Stimulated activated naive CD8-positive, alpha-beta T cell treated with anti-CD3 and anti-CD28 coated beads, Interleukin-15, Interleukin-2, amounts not matched to agents 100 U/mL and 50 U/mL, for 24 hours (primary cell): ENCODE measurements at places on chromosomes 2 and 18.

GRCh38 chr2:71807581-71808451, 339.8 kb downstream of the CYP26B1 start:
- DNase-seq, result no peak

- DNase-seq, result no peak
Observed at GRCh38 chr18:39801848-39802247, 2153.2 kb upstream of the PIK3C3 start.

DNA sequence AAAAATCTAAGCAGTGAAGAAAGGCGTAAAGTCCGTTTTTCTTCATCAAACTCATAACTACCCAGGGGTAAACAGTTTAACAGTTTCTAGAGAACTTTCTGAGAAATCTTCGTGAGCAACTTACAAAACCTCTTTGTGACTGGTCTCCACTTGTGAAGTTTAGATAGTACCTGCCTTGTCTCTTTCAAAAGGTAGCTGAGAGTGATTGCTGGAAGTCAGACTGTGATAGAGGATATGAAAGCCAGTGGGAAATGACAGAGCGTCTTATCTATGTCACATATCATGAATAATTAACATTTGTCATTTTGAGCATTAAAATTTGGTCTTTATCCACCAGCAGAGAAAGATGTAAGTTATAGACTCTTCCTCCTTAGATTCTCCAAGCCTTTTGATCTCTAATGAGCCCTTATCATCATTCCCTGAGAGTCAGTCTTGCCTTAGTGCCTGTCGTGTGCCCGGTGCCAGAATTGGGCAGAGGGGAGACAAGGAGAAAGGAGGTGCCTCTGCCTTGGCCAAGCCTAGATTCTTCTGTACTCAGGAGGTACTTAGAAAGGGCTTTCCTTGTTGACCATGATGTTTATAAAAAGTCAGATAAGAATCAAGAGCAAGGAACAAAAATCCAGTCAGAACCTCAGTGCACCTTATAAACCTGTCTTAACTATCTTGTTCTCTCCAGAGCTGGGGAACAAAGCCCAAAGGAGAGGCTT, 205.1 kb upstream of the EPAS1 start:
- no peak for DNase-seq

DNA sequence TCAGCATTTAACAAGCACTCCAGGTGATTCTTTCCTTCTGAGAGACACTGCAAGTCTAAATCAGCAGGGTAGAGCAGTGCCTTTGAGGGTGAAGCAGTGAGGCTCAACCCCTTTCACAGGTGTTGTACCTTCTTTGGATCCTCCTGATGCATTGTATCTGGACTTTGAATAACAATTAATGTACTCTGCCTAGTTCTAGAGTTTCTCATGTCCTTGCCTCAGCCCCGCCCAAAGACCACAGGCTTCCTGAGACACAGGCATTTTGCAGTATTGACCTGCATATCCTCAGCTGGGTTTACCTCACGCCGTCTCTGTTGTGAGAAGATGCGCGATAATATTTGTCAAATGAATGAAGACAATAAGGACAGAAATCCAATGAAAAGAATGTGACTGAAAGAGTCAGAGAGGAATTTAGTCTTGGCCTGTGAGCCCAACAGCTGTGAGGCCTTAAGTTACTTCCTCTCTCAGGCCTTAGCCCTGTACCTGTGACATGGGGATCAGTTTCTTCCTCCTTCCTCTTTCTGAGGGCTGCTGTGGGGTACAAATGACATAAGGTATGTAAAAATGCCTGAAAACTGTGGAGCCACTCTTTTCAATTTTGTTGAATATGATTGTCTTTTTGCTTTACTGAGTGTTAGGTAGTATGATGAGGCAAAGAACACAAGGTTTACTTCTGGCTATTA, 43.7 kb downstream of the WIPF1 start:
- DNase-seq, result no peak

- DNase-seq, result no peak
Observed at GRCh38 chr18:47323158-47323557, 71.7 kb upstream of the SKOR2 start.

GRCh38 chr2:13607139-13607538, 890.4 kb downstream of the TRIB2 start:
- DNase-seq, result no peak

- DNase-seq, result no peak
Observed at GRCh38 chr18:6444466-6445228, 29.9 kb upstream of the L3MBTL4 start.

GRCh38 chr2:189191766-189192165, 12.2 kb upstream of the COL5A2 start:
- no peak for DNase-seq

DNA sequence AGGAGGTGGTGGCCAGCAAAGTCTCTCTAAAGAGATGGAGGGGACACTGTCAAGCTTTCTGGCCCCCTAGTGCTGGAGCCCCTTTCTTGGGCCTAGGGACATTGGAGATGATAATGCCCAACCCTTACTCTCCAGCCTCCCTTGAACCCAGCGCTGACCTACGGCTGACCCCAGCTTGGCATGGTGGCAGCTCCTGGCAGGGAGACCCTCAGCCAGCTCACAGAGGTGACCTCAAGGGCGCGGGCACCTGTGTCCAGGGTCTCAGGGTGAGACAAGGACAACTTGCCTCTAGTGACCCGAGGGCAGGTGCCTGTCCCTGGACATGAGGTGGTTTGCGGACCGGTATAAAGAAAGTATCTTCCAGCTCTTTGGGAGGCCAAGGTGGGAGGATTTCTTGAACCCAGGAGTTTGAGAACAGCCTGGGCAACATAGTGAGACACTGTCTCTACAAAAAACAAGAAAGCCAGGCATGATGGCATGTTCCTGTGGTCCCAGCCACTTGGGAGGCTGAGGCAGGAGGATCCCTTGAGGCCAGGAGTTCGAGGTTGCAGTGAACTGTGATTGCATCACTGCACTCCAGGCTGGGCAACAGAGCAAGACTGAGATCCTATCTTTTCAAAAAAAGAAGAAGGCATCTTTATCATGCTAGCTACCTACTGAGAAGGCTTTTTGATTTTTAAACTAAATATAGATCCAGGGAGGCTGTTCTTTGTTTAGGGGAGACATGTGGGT, 3.3 kb upstream of the PER2 start:
- DNase-seq, result no peak

DNA sequence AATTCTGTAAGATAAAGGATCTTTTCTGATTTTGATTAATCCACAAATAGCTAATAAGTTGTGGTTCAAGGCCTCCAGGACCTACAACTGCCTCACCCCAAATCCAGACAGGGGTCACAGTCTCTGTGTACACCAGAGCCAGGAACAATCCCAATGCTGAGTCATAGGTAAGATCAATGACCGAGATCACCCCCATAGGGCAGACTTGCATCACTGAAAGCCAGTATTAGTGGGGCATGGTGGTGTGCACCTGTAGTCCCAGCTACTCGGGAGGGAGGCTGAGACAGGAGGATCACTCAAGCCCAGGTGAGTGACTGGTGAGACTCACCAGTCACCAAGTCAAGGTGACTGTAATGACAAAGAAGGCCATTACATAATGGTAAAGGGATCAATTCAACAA, 12.9 kb downstream of the PARD6G start:
- no peak for DNase-seq

DNA sequence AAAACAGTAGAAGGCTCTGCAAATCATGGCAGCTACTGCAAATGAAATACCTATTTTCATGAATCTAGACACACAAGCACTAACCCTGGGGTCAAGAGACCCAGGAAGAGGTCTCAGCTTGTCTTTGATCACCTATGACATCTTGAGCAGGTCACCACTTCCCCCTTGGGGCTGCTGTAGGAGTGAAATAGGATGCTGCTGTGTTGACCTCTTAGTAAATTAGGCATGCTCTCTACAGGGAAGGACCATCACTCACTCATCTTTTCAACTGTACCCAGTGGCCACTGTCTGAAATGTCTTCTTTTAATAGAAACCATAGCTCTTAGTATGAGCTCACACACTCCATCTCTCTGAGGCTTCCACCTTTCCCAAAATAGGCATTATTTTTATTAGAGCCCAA, 83.8 kb downstream of the NCK2 start:
- no peak for DNase-seq

DNA sequence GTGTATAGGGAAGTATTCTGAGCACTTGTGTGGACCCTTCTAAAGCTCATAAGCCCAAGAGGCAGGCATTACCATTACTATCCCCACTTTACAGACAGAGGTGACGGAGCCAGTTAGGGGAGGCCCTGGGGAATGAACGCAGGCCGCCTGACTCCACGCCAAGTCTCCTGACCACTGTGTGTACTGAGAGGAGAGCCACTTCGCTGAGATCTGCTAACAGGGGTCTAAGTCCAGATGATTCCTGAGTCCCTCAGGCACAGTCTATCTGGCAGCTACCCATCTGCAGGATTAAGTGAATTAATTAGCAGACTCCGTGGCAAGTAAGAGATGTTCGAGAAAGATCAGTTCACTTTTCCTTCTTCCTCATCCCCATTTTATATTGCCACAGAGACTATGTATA, 13.7 kb downstream of the CYB5A start:
- no peak for DNase-seq

- no peak for DNase-seq
Observed at GRCh38 chr2:64153811-64154210, 9.6 kb upstream of the PELI1 start.

DNA sequence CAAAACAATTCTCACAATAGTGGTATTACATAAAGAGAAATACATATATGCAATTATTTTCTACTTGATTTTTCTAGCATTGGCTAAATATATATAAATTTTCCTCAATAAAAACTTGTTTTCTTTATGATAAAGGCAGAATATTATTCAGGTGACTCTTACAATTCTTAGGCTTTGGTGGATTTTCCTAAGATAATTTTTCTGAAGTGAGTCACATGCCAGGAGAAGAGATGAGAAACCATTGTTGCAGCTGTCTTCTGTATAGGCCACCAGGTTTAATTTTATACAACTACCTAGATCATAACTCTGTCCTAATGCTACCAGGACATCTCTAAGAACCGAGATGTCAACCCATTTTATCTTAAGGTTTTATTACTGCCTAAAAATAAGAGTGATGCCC, 552.4 kb upstream of the CDH2 start:
- no peak for DNase-seq

GRCh38 chr18:64674694-64675093, 525.8 kb upstream of the LINC00305 start:
- no peak for DNase-seq

- DNase-seq, result peak; percentile 65
Observed at GRCh38 chr18:13813271-13813849, 10.6 kb upstream of the MC5R start.

DNA sequence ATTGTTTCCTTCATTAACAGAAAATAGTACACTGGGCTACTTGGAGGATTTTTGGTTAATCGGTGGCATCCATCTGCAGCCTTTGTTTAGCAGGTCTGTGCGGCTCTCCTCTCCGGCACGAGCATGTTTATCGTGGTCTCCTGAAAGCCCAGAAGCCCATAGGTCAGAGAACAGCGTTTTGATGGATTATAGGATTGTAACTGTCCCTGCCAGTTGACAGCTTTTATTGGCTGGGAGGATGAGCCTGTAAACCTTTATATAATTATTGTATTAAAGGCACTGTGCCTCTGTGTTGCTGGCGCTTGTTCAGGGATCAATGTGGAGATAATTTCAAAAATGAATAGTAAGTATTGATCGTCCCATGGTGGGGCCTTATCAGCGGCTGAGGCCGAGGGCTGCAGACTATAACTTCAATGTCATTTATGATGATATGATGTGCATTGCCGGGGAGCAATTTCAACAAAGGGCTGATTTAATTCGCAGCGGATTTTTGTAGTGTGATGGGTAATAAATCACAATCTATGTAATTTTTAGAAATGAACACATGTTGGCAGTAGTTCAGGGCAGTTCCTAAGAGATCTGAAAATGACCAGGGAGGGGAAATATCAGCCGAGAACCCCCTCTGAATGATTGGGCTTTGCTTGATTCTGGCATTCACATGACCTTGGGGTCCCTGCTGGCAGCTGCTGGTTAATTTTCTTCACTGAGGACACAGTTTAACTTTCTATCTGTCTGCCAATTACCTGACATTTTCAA, 736.1 kb downstream of the GALR1 start:
- no peak for DNase-seq

GRCh38 chr18:75324686-75325257, 102.7 kb downstream of the SMIM21 start:
- DNase-seq, result no peak

GRCh38 chr2:239393388-239393940, 7.4 kb downstream of the HDAC4 start:
- no peak for DNase-seq

DNA sequence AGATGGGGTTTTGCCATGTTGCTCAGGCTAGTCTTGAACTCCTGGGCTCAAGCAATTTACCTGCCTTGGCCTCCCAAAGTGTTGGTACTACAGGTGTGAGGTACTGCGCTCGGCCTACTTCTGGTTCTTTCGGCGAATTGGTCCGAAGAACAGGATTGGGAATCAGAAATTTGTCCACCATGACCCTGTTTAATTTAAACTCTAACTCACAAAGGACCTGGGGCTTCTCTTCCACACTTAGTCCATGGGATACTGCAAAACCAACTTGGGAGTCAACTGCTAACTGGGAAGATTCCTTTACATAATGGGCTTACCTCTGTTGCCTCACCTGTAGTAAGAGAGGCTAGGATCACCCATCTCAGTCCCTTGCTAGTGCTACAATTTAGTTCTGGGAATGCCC, 79.8 kb upstream of the ZFP36L2 start:
- DNase-seq, result no peak

DNA sequence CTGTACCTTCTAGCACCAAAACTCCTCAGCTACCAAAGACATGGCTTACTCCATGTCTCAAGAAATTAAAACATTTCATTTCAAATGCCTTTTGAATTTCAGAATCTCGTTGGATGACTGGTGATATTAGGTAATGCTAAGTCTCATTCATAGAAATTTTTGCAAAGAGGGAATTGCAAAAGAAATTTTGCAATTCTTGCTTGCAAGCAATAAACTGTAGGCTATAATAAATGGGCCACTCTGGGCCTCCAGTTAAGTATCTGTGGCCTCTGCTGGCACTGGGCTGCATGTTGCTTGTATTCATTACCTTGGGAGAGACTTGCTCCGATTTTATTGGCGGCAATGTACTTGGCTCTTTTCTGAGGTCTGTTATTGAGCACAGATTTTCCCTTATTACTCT, 2.8 kb upstream of the LCLAT1 start:
- DNase-seq, result no peak

- no peak for DNase-seq
Observed at GRCh38 chr2:182047544-182047943, 61.9 kb downstream of the PPP1R1C start.
